ENCODE measurements at places on chromosomes 5 and 9.

DNA sequence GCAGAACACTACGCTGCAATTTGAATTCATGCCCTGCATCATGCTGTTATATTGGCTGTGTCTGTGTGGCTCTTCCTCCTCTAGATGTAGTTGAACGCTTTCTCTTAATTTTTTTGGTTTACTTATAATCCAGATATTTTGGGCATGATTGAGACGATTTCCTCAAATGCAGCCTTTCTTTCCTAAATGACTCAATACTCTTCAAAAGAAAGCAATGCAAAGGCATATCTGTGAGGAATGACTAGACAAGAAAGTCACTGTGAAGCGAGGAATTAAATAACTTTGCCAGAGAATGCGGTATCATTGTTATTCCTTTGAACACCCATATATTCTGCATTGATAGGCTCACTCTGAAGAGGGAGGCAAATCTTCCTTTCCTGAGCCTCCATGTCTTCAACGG, 152.8 kb downstream of the YIPF5 start:
- DNase-seq: no peak

DNA sequence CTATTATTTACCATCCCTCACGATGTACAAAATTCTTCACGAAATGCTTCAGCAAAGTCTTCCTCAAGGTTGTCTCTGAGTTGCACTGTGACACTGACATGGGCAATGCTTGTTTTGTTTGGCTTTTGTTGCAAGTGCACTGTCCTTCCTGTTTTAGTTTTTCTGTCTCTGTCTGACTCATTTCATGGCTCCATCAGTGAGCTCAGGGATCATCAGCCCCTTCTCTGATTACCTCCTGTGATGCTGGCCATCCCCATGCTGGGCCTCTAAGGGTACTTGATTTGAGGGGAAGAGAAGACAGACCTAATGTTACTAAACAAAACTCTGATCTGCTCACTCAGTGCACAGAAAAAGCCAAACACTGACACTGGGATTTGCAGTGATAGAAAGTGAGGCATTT, 37.6 kb upstream of the STX17 start:
- DNase-seq: no peak

- DNase-seq: no peak
These were observed 44.0 kb downstream of the ASS1 start for GRCh38 chr9:130488621-130489330.

DNA sequence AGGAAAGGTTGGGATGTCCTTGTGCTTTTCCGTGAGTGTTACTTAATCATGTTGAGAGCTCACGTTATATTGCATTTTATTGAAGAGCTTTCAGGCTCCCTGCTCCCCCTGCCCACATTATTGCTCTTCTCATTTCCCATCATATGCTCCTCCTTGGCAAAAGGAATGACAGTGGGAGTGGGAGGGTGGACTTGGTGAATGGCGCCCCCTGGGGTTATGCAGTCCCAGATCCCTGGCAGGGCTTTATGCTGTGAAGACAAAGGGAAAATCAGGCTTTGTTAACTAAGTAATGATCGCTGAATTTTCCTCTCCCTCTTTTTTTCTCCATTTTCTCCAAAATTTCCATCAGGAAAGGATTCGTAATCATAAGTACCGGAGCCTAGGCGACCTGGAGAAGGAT, 166.6 kb downstream of the SMARCA2 start:
- no peak for DNase-seq

DNA sequence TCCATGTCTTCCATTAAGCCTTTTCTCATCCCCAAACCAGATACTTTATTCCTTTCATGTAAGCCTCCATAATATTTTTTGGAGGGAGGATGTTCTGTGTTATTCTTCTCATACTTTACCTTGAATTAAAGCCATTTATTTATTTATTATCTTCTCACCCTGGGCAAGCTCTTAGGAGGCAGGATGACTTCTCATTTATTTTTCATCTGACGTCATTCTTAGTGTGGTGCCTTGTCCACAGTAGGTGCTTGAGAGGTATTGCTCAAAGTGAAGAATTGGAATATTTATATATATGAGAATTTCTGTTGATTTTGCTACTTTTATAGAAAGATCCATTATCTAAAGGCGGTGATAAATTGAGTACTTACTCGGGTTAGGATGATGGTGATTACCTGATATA, 458.3 kb upstream of the ACTBL2 start:
- DNase-seq: no peak

DNA sequence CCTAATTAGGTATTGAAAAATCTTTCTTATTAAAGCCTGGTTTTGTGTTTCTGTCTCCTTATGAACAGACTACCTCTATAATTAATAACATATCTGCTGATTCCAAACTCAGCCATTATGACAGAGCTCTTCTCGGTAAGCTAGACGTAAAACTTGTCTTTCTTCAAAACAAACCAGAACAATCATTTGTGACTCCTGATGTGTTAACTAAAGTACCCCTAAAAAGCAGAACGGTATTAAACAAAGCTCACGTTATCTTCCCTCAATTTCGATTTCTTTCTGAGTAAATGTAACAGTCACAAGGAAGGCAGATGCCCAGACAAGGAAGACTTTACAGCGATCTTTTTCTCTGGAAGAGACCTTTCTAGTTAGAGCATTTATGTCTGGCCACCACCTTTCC, 1.8 kb downstream of the SEMA5A start:
- no peak for DNase-seq

- DNase-seq: no peak
These were observed 54.5 kb upstream of the PALM2AKAP2 start for GRCh38 chr9:109725460-109725859.

GRCh38 chr5:122145906-122146305, 16.6 kb downstream of the ZNF474 start:
- no peak for DNase-seq

DNA sequence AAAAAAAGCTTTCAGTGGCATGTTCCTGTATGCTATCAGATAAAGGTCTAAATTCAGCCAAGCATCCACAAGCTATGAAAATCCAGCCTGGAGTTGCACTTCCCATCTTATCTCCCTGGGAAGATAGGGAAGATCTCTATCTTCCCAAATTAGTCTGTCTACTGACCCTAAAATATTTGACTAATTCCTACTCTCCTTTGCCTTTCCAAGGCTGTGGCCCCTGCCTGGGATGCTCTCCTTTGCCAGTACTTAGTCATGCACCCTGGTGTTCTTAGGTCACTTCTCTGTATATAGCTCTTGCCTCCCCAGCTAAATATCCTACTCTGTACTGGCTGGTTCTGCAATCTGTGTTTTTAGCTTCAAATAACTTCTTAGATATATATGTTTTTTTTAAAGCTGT, 44.0 kb upstream of the PLPP1 start:
- no peak for DNase-seq

DNA sequence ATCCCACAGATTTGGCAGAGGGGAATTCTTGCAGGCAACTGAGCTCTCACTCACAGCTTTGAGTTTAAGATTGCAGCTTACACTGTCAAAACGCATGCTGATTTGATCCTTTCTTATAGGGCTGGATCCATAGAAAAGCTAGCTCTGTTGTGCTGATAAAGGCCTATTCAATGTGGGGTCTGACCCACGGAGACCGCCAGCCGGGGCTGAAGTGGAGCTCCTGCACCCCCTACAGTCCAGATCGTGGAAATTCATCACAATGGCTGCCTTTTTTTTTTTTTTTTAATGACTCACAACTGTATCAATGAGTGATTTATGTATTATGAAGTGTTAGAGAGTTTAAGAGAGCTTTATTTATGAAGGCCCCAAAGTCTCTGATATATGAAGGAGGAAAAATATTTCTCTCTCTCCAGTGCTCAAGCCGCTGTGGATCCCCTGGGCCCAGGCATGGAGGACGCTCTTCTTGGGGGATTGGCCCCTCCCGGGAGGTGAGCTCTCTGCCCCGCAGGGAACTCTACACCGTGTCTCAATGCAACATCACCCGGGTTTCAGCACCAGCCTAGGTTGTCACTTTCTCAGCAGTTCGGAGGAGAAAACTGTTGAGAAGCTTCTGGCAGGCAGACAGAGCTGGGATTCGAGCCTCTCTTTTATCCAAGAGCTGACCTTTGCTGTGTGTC, 700.2 kb downstream of the IRX1 start:
- no peak for DNase-seq

DNA sequence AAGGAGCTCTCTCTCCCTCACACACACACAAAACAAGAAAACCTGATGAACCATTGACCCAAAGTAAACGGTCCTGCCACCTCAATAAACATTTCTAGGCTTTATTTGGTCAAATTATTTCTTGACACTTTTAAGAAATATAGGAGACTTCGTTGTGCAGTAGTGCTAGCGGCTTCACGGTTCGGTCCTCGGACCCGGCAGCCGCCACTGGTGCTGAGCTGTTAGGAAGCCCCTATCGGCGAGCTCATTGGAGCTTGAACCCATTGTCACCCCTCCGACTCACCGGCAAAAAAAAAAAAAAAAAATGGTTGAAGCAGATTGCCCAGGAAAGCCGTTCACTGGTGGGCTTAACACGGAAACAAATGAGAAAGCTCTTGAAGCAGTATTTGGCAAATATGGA, 1695.6 kb upstream of the ACO1 start:
- DNase-seq: no peak

DNA sequence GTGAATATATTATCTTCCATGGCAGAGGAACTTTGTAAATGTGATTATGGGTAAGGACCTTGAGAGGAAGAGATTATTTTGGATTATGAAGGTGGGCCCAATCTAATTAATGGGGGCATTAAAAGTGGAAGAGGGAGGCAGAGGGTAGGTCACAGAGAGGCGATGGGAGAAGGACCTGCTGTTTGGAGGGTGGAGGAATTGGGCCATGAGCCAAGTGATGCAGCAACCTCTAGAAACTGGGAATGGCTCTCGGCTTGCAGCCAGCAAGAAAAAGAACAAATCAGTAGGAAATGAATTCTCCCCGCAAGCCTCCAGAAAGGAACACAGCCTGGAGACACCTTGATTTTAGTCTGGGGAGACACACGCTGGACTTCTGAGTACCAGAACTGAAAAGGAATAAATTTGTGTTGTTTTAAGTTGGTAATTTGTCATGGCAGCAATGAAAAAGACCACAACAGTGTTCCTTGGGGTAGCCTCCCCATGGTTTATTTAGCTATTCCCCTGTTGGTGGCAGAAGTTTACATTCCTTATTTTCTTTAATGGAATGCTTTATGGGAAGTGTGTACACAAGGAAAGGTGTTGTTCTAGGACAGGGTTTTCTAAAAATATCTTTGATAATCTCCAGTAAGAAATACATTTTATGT, 103.6 kb downstream of the HSPA4 start:
- no peak for DNase-seq

GRCh38 chr5:137393196-137393993, 105.7 kb downstream of the SPOCK1 start:
- DNase-seq: no peak

GRCh38 chr9:88997646-88998045, 6.4 kb downstream of the S1PR3 start:
- no peak for DNase-seq

DNA sequence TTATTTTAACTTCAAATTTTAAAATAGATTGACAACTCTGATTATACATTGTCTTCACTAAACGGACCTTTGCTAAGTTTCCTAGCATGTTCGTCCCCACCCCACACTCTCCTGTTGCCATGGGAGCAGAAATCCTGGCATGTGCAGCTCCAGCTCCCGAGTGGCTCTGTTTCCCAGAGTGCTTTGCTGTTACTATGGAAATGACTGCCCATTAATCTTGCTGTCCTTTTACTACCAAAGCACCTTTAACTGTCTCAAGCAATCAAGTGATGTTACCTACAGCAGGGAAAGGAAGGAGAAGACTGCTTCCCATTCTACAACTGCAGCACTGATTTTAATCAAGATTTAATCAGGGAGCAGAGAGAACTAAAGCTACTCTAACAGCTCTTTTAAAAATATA, 212.0 kb upstream of the KIF2A start:
- DNase-seq: no peak

- no peak for DNase-seq
These were observed 73.5 kb upstream of the GALNT10 start for GRCh38 chr5:154117050-154117449.

DNA sequence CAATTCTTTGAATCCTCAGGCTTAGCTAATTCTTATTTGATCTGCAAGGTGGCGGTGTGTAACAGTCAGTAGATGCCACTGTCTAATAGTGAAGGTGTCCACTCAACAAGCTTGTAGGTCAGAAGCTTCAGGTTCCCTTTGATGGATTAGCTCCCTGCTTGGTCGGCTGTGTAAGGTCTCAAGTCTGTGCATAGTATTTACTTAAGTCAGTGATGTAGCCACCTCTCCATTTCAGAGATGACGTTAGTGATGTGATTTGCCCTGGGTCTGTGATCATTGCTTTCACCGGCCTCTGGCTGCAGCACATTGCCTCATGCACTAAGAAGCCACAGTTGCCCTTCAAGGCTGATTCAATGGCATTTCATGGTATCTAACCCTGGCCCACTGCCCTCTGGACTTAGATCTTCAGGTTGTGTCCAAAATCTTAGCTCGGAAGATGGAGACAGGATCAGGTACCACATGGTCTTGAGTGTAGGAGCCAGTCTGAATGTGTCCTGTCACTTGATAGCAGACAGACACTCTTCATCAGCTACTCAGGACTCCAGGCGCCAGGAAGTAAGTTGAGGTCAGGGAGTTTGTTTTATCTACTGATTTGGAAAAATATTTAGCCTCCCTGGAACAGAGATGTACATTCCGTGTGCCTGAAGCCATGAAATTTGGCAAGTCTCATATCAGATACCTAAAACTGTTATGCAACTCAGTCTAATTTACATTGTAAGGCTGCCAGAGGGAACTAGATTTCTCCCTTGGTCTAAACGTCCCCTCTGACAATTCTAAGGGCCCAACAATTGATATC, 42.9 kb downstream of the SUB1 start:
- no peak for DNase-seq

GRCh38 chr9:36874921-36875320, 159.1 kb downstream of the PAX5 start:
- DNase-seq: no peak

DNA sequence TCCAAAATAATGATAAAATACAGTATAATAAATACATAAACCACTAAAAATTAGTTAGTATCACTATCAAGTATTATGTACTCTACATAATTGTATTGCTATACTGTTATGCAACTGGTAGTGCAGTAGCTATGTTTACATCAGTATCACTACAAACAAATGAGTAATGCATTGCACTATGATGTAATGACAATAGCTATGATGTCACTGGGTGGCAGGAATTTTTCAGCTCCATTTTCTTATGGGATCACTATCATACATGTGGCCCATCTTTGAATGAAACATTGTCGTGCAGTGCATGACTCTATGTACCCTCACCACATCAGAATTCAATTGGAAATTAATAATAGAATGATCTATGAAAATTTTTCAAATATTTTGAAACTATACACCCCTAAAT, 201.3 kb downstream of the MPDZ start:
- no peak for DNase-seq

GRCh38 chr5:9927106-9927505, 297.0 kb upstream of the TAS2R1 start:
- no peak for DNase-seq

- no peak for DNase-seq
These were observed 34.1 kb upstream of the TTC23L start for GRCh38 chr5:34804913-34805312.

- DNase-seq: no peak
These were observed 394.6 kb upstream of the WWC1 start for GRCh38 chr5:167896814-167897213.
